ENCODE measurements at places on chromosomes 11 and 22.

GRCh38 chr11:60830478-60831142 is 11.3 kb upstream of the CCDC86 start:
- no peak for DNase-seq

DNA sequence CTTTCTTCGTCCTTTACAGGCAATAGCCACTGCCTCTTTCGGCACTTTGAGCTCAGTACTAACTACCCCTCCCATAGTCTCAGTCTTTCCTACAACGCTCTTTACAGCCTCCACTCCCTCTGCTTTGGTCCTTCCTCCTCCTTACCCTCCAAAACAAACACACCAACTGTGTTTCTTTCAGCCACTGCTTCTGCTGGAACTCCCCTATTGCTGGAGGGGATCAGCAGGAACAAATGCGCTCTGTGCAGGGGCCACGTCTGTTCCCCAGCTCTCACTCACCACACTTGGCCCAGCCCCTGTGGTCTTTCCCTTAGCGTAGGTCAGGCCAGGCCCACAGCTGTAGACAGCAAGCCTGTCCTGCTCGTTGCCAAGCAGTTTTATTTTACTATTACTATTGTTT is 42.3 kb downstream of the PC start:
- no peak for DNase-seq

GRCh38 chr22:40331706-40332105 is 14.6 kb upstream of the ADSL start:
- no peak for DNase-seq

- no peak for DNase-seq
These were observed 241.6 kb downstream of the SWAP70 start for GRCh38 chr11:9905501-9905951.
